NCI-H2081 treated with DMSO at 0.1 percent for 48 hours (cell line): ENCODE measurements at places on chromosomes 11 and 22.

DNA sequence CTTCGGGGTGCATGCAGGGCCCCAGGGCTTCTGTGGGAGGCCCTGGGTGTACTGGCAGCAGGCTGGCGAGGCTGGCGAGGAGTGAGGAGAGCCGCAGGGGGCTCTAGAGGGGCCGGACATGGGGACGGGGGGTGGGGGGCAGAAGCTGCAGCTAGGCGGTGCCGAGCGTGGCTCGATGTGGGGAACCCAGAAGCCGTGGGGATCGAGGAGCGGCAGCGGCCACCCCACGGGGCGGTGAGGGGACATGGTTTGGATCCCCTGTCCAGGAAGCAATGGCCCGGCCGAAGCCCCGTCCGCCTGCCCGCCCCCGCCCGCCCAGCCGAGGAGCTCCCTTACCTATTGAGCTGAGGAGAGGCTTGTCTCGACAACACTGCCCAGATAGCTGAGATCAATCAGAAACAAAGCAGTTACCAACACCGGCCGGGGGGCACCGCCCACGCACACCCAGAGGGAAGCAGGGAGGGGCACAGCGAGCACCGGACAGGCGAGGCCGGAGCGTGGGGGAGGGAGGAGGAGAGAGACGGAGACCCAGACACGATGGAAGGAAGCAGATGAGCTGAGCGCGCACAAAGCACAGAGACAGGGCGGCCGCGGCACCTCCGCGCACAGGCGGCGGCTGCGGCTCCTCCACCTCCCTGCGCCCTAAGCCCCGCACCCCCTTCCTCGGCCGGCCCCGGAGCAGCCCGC lies 38.7 kb downstream of the IGSF9B start:
- no peak for DNase-seq

DNA sequence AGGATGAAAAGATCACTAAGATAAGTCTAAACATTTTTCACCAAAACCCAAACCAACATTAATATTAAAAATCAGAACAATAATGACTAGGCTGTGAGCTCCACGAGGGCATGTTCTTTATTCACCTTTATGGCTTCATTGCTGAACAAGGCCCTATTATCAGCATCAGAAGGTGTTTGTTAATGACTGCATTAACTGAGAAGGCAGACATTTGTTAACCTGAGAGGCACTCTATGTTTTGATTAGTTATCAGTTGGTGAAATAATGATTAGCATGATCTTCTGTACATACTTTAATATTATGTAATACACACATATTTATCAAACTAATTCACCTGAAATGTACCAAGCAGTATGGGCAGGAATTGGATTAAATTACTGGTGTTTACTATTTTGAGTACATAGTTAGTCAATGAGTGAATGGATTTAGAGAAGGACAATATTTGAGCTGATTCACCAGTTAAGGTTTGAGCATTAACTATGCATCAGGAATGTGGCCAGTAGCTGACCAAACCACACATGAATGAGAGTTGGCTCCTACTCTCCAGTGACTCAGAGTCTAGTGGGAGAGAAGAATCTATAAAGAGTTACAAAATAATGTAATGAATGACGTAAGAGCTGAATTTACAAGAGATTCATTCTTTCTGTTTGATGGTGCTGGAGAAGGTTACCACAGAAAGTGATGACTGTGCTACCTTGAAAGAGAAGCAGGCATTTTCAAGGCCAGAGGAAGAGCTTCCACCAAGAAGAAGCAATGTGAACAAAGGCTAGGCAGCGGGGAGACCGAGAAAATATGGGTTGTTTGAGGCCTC lies 6.7 kb downstream of the IL18 start:
- no peak for DNase-seq

DNA sequence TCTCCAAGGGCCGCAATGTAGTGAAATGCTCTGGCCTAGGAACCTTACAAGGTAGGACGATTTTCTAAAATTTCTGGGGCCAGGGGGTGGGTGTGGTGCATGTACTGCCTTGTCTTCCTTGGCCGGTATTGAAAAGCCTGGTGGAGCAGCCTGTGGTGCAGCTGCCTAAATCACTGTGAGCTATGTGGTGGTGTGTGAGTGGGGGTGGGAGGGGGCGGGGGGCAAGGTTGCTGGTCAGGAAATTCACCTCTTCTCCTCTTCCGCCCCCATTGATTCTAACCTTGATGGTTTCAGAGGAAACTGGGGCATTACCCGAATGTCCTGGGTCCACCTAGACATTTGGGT lies 137.2 kb downstream of the DBX1 start:
- DNase-seq, result no peak

DNA sequence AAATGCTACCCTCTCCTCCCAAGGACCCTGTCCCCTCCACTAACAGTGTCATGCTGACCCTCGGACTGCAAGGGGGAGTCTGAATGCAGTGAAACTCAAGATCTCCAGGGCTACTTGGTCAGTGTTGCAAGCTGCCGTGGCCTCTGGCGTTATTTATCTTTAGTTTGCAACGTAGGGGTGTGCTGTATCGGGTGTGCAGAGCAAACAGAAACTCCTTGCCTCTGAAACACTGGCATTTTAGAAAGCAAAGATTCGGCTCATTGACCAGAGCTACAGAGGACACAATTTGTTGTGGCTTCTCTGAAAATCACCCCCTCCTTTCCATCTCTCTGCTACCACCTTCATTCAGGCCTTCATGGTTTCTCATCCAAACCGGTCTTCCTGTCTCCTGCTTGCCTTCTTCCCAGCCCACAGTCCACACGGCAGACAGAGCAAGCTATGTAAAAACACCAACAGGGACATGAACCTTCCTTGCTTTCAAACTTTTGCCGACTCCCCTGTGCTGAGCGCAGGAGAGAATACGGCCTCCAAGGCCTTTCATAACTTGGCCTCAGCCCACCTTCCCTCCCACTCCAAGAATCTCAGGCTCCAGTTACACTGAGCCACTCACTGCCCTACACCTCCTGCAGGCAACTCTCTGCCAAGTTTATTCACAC lies 14.9 kb downstream of the FZD4 start:
- DNase-seq, result no peak

- DNase-seq, result no peak
These were observed 128.8 kb upstream of the ANO1 start for GRCh38 chr11:69949327-69949726.

- no peak for DNase-seq
These were observed 721.2 kb downstream of the LUZP2 start for GRCh38 chr11:25218036-25218435.

DNA sequence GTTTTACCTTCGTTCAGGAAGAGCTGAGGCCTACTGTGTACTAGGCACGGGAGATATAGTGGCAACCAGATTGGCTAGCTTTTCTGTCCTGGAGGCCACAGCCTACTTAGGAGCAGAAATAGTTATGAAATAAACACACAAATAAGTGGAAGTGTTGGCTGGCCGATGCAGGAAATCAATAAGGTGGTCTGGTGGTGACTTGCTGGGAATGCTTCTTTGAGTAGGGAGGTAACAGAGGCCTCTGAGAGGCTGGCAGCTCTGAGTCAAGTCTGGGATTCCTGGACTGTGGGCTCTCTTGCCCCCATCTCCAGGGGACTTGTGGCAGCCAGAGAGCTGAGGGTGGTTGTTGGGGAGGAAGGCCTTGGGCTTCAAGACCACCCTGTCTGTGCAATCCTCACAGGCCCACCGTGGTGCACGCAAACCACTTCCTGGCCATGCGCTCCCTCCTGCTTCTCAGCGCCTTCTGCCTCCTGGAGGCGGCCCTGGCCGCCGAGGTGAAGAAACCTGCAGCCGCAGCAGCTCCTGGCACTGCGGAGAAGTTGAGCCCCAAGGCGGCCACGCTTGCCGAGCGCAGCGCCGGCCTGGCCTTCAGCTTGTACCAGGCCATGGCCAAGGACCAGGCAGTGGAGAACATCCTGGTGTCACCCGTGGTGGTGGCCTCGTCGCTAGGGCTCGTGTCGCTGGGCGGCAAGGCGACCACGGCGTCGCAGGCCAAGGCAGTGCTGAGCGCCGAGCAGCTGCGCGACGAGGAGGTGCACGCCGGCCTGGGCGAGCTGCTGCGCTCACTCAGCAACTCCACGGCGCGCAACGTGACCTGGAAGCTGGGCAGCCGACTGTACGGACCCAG lies 4.1 kb downstream of the SERPINH1 start:
- no peak for DNase-seq

DNA sequence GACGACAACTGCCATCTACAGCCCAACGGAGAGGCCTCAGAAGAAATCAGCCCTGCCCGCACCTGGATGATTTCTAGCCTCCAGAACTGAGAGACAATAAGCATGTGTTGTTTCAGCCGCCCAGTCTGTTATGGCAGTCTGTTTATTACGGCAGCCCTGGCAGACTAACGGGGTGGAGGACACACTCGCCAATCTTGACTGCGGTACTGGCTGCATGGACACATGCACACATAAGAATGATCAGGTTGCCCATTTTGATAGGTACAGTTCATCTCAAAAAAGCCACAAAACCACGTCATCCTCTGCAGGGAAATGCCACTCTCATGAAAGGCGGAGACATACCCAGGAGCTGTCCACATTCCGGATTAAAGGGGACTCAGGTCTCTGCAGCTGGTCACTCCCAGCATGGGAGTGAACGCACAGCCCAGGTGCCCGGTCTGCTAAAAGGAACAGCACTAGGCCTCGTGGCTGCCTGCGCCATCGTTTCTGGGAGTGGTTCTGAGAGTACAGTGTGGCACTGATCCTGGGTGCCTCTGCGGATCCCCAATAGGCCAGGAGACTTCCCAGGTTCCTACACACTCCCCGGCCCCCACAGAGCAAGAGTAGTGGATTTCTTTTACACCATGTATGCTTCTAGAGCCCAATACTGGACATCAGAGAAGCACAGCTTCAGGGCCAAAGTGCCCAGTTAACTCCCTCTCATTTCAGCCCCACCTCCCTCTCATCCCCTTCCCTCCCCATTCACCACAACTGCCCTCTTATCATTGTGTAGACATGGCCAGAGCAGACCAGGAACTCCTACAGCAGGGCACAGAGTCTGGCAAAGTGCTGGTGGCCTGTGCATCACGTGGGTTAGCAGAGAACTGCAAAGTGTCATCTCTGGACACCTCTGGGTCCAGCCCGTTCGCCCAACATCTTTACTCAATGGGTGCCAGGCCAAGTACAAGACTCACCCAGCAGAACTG lies 11.7 kb upstream of the COMT start:
- DNase-seq, result no peak

GRCh38 chr11:126817096-126817495 lies 183.5 kb downstream of the KIRREL3 start:
- no peak for DNase-seq

DNA sequence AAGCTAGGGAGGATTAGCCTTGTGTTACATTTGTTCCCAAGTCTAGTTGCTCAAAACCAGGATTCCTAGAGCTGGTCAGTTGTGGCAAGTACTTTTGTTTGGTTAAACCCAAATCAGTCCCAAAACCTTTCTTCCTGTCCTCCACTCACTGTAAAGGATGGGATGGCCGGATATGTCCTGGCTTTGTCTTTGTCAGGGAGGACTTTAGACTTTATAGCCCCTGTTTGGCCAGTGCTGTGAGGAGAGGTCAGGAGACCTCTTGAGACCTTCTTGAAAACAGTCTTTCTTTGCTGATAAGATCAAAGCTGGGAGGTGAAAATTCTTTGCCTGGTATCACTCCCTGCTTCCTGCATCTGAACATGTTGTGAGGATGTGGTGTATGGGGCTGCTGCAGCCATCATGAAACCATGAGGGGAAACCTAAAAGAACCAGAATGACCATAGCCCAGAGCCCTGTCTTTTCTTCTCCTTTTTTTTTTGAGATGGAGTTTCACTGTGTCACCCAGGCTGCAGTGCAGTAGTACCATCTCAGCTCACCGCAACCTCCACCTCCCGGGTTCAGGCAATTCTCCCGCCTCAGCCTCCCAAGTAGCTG lies 43.6 kb upstream of the FTH1 start:
- no peak for DNase-seq

DNA sequence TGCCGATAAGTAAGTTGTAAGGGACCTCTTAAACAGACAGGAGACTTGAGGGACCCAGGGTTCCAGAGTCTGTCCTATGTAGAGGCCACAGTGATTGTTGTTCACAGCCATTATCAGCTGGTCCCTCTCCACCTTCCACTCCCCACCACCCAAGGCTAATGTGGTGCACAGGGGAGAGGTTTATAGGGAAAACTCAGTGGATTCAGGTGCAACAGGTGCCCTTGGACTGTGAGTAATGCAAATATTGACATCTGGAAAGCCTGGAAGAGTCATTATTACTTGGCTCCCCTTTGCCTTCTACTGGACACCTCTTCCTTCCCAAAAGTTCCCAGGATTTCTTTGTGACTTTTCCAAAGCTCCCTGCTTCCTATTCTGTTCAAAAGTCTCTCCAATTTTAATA lies 441.1 kb upstream of the CCDC90B start:
- no peak for DNase-seq
